Cortex of kidney (tissue), 1 donor: ENCODE measurements at places on chromosomes 2 and 18.

DNA sequence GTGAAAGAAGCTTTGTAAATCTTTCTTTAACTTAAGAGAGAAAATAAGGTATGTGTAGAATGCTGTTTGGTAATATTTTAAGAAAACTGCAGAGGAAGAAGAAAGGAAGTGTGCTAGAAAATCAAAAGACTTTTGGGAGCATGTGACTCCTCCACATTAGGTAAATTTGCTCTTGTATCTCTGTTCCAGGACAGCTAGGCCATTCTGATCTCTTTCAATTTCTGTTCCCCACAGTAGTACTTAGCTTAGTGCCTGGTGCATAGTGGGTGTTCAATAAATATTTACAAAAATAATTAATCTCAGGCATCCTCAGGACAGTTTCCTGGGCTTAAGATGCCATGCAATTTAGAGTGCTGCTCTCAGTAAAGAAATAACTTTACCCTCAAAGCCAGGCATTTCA is 105.0 kb downstream of the GPD2 start:
- DNase-seq: no peak

- no peak for DNase-seq
Measured at GRCh38 chr2:127993659-127994058, 34.2 kb downstream of the SAP130 start.

DNA sequence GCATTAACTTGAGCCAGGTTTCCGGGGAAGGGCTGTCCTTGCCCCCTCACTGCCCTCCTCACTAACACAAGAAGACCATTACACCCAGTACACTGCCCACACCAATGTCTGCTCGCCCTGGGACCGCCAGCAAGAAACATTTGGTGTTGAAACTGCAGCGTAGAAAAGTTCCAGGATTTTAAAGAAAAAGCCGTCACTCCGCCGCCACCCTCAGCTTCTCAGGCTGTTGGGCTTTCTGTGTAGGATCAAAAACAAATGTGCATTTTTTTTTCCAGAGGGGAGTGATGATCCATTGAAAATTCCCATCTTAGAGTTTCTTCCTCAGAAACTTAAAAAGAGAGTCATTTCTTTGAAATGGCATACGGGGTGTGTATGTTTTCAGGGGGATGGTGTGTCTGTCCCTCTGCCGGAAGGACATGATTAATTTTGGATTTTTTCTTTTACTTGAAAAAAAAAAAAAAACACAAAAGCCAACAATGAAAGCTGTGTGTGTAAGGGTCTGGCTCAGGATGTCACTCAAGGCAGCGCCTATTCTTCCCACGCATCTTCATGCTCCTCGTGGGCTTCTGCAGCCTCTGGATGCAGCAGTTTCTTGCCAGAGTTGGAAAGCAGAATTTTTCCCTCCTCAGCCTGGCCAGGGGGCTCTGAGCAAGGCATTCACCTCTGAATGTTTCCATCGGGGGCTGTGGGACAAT is 184.9 kb downstream of the GLI2 start:
- no peak for DNase-seq

- DNase-seq: no peak
Measured at GRCh38 chr18:48989304-48990303, 38.8 kb upstream of the SMAD7 start.

- DNase-seq: no peak
Measured at GRCh38 chr2:108125581-108125980, 114.2 kb upstream of the SULT1C3 start.

DNA sequence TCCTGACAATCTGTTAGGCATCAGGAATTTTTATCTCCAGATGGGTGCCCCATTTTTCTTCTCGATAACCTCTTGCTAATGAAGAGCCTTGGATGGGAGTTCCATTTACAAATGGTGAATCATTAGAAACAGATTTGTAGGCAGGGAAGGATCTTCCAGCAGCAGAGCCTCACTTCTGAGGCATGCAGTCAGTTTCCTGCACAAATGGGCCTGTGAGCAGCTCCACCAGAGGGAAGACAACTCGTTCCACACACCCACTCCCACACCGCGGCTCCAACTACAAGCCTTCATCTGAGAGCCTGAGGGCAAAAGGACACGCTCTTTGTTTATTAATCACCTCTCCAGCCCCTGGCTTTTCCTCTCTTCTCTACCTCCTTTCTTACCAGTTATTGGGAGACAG is 108.5 kb downstream of the CTAGE1 start:
- DNase-seq: no peak

- DNase-seq: no peak
Measured at GRCh38 chr2:111050701-111051376, 69.9 kb upstream of the BCL2L11 start.

DNA sequence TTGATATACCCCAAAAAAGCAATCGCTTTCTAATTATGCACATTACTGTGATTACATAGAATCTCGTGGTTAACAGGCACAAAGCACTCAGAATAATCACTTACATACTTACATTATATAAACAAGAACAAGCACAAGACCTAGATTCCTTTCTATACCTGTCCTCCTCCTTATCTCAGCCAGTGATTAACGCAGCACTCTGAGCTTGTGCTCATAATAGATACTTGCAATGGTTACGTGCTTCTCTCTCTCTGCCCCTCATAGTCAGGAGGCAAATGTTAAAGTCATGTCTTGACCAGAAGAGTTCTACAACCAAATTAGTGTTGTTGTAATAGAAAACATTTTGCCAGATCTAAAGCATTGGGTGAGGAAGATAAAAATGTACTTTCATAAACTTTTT is 342.2 kb upstream of the PKDCC start:
- no peak for DNase-seq

- no peak for DNase-seq
Measured at GRCh38 chr2:176251928-176252327, 17.3 kb upstream of the MTX2 start.

DNA sequence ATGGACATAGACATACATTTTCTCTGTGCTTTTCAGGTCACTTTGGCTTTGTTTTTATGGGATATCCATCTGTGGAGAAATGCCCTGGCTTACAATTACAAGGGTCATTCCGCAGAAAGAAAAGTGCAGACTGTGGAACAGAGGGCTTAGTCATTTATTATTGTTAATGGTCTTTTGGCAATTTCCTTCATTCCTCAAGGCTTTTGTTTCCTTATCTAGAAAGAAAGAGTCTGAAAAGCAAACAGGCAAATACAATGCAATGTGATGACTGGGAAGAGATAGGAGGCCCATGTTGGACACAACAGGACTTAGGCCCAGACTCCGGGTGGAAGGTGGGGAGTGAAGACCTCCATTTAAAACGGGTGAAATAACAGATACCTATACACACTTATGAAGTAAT is 129.5 kb upstream of the CAVIN2 start:
- no peak for DNase-seq

GRCh38 chr2:10906926-10907625 is 4.7 kb upstream of the KCNF1 start:
- no peak for DNase-seq

DNA sequence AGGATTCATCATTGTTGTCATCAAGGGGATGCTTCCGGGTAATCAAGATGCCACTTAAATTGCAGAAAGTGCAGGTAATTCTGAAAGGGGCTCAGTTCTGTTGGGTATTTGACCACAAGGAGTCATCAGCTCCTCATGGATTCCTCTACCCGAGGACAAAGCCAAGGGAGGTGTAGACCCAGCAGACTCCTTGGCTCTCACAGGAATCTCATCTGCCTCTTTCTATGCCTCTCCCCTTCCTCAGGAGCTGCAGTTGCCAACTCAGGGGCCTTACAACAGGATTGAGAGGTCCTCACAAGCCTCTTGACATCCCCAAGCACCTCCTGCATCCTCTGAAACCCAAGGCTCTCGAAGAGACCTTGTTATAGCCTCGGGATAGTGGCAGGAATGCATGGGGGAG is 44.0 kb downstream of the ITGB6 start:
- DNase-seq: no peak

DNA sequence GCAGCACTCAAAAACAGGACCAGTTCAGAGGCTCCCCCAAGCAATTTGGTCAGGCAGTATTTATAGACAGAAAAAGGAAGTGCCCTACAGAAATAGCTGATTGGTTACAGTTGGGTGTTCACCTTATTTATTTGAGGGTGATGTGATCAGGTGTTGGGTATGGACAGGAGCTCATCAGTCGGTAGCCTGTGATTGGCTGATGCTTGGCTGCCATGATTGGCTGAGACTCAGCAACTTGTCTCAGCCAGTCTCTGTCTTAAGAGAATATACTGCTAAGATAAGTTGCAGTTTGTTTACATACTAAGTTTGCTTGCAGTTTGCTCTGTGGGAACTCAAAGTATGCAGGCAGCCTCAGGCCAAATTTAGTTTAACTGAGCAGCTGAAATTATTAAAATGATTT is 9.4 kb downstream of the ABCG8 start:
- DNase-seq: no peak

GRCh38 chr2:68135448-68136320 is 22.0 kb upstream of the PNO1 start:
- no peak for DNase-seq

DNA sequence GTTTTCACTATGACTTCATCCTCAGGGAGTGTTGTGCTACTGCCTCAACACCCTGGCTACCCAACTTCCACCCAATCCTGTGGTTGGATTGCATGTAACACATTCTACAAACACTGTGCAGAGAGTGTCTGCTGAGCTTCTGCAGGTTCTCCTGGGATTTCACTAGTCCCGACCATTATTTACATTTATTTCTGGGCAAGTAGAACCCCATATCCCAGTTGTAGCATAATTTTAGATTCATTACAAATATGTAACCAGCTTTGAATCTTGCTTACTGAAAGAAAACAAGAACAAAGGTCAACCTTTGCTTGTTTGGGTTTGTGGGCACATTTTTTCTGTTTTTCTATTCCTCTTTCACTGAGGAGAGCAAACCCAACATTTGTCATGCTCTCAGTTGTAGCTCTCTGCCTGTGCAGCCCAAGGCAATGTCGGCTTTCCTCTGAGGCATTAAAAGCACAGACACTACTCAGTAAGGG is 2036.1 kb upstream of the LRRTM1 start:
- DNase-seq: no peak

DNA sequence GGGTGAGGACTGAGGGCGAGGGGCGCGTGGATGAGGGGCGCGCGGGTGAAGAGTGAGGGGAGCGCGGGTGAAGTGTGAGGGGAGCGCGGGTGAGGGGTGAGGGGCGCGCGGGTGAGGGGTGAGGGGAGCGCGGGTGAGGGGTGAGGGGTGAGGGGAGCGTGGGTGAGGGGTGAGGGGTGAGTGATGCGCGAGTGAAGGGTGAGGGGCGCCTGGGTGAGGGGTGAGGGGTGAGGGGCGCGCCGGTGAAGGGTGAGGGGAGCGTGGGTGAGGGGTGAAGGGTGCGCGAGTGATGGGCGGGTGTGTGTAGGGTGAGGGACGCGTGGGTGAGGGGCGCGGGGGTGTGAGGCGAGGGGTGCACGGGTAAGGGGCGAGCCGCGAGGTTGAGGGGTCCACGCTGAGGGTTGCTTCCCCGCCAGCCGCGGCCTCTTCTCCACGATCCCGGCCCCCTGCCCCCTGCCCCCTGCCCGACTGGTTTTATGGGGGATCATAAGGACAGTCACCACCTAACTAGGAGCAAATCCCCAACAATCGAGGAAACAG is 1.1 kb upstream of the SLC66A2 start:
- DNase-seq: no peak
